ENCODE measurements at places on chromosomes 4 and X.
A peak's percentile ranks its signal among the peaks of the same experiment; 100 is the strongest.

DNA sequence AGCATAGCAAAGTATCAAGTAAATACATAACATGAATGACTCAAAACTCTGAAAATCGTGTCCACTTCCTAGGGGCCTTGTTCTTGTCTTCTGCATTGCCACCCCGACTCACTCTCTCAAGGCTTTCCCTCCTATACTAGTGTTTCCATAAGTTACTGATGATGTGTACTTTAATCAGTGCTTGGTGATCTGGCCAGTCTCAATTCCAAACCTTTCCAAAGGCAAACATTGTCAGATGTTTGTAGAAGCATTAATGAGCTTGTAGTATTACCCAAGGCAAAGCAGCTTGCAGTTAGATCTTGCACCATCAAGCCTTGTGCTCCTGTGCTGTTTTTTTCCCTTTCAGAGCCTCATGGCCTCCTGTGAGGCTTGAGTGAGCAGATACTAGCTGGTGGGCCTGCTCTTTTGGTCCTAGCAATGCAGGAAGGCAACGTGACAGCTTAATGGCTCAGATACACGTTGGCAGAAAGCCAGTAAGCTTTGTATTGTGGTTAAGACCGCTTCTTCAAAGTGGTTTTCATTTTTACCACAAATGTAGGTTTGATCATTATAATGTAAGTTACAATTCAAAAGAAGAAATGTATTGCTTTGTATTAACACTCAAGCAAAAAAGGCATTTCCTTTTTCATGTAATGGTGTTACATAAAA lies 51.8 kb downstream of the RBPJ start:
- no peak overlapping the region for H3K27ac ChIP-seq
- peaks cover 33% of the 10 kb centered on the region for H3K4me1 ChIP-seq
- H3K27me3 ChIP-seq, result no peaks in the 10 kb centered on the region
- peaks cover 94% of the 10 kb centered on the region for H3K36me3 ChIP-seq
- ATAC-seq, result peak; percentile 77

DNA sequence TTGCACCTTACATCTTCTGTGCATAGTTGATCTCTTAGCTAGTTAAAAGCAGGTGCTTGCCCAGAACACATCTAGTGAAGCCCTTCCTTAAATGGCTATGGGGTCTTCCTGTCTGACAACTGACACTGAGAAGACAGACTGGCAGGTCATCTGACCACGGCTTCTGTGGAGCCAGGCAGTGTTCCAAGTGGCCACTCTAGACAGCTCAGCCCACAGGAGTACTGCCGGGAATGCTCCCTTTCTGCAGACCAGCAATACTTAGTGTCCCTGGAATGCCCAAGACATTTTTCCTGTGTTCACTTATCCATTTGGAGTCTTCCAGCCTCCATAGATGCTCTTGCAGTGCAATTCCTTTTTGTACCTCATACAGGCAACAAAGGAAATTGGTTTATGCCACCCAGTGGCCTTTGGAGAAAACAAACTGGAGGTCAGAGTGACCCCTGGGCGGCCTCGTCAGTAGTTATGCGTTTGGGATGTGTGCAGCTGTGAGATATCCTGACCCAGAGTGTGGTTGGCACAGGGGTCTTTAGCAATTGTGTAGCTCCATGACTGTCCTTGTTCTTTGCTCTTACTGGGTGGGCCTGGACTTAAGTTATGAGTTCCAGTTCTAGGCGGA lies 335.5 kb downstream of the ARHGAP10 start:
- H3K27ac ChIP-seq, result no peak overlapping the region
- H3K4me3 ChIP-seq, result no peak overlapping the region
- no peak for ATAC-seq
- peaks cover 20% of the 10 kb centered on the region for H3K36me3 ChIP-seq
- peaks cover 4% of the 10 kb centered on the region for H3K4me1 ChIP-seq

DNA sequence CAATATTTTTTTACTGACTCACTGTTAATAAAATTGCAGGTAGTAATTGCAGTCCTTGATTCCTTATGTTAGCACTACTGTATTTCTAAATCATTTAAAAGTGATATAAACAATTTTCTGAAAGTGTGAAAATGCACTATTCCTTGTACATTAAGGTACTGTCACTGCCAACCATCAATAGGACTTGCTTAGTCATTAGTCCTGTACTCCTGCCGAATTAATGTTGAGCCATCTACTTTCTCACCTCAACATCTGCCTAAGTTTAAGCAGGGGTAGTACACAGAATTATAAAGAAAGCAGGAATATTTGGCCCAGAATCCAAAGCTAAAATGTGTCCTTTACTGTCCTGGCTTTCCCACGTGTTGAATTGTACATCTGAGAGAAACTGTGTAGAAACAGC lies 87.0 kb upstream of the TRPC3 start:
- no peak overlapping the region for H3K27ac ChIP-seq
- H3K36me3 ChIP-seq, result no peaks in the 10 kb centered on the region
- no peaks in the 10 kb centered on the region for H3K4me1 ChIP-seq
- no peak overlapping the region for H3K4me3 ChIP-seq
- peaks cover 6% of the 10 kb centered on the region for H3K27me3 ChIP-seq

DNA sequence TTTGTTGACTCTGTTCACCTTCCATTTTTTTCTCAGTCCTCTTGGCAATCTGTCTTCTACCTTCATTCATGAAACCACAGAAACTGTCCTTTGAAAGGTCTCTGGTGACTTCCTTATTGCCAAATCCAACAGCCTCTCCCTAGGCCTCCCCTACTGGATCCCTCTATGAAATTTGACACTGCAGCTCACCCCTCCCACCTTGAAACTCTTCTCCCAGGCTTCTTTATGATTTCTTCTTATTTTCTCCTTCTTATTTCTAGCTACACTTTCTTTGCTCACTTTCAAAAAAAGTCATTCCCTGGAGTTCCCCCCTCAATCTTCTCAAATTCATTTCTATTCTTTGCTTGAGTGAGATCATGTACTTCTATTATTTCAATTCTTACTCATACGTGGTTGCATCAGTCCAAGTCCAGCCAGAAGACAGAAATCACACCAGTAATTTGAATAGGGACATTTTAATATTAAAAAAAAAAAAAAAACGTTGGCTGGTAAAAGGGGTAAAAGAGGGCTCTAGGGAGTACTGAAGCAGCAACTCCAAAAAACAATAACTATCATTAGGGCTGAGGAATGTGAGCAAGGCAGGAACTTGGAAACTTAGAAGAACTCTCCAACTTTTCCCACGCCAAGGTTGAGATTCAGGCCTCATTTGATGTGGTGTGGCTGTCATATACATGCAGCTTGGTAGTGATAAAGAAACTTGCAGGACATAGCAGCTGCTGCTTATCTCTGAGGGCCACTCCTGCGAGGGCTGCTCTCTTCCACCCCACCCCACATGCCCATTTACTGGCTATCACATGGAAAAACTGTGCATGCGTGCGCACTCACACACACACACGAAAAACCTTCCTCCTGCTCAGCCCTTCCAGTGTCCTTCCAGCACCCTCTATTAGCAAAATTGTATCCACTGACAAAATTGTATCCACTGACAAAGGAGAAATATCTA lies 169.8 kb upstream of the GALNT7 start:
- ATAC-seq, result no peak
- H3K4me3 ChIP-seq, result no peak overlapping the region
- no peak overlapping the region for H3K27ac ChIP-seq
- no peaks in the 10 kb centered on the region for H3K36me3 ChIP-seq

- no peaks in the 10 kb centered on the region for H3K36me3 ChIP-seq
- H3K4me3 ChIP-seq, result no peak overlapping the region
- no peak for ATAC-seq
- H3K4me1 ChIP-seq, result no peaks in the 10 kb centered on the region
Measured at GRCh38 chr4:86380181-86380724, 20.4 kb upstream of the MAPK10 start.

- peak; percentile 2 for ATAC-seq
- H3K4me3 ChIP-seq, result peak overlapping the region; percentile 97
- H3K4me1 ChIP-seq, result peaks cover 21% of the 10 kb centered on the region
- H3K27ac ChIP-seq, result peak overlapping the region; percentile 98
Measured at GRCh38 chr4:108649863-108650211, 562 bp upstream of the OSTC start.

GRCh38 chr4:31482691-31483090 lies 762.5 kb downstream of the PCDH7 start:
- no peaks in the 10 kb centered on the region for H3K36me3 ChIP-seq
- no peak for ATAC-seq
- H3K27me3 ChIP-seq, result no peaks in the 10 kb centered on the region
- no peaks in the 10 kb centered on the region for H3K4me1 ChIP-seq

DNA sequence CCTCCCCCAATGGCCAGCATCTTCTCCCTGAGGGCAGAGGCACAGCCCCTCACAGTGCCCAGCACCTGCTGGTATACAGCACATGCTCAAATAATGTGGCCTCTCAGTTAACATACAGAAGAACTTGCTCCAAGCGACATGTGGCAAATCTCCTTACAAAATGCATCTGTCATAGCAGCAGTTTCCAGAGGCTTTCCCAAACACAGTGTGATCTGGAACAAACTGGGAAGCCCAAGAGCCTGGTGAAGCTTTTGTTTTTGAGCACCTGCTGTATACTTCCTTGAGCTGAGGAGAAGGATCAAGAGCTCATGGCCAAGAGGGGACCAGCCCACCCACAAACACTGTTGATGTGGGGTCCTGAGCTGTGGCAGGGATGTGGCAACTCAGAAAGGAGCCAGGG lies 34.8 kb upstream of the HTRA3 start:
- no peak for ATAC-seq
- no peak overlapping the region for H3K27ac ChIP-seq
- H3K27me3 ChIP-seq, result no peaks in the 10 kb centered on the region
- H3K36me3 ChIP-seq, result no peaks in the 10 kb centered on the region
- no peak overlapping the region for H3K4me3 ChIP-seq

GRCh38 chrX:27445438-27445837 lies 17.7 kb downstream of the PPP4R3C start:
- no peak for ATAC-seq
- no peak overlapping the region for H3K27ac ChIP-seq
- H3K27me3 ChIP-seq, result no peaks in the 10 kb centered on the region
- H3K36me3 ChIP-seq, result no peaks in the 10 kb centered on the region
- H3K4me1 ChIP-seq, result no peaks in the 10 kb centered on the region

DNA sequence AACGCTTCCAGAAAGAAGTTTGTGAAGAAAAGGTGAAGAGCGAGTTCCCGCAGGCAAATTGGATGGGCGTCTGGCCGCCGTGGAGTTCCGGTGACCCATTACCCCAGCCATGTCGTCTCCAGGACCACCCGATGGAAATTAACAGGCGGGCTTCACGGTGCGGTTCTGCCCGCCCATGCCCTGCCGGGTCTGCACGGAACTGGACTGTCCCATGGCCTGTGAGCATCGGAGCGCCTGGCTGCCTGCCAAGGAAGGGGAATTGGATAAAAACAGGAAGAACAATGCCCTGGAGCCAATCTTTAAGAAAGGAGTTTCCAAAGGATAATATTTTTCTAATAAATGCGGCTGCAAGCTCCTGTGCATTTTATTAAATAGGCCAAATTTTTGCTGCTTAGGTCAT lies 319.8 kb upstream of the SLC7A11 start:
- no peaks in the 10 kb centered on the region for H3K27me3 ChIP-seq
- no peak for ATAC-seq

- H3K27ac ChIP-seq, result peak overlapping the region; percentile 95
- peaks cover 4% of the 10 kb centered on the region for H3K4me1 ChIP-seq
- ATAC-seq, result peak; percentile 69
- H3K4me3 ChIP-seq, result peak overlapping the region; percentile 80
- H3K27me3 ChIP-seq, result no peaks in the 10 kb centered on the region
Measured at GRCh38 chrX:41382714-41383645, 49.0 kb downstream of the DDX3X start.
